SK-MEL-5 (cell line): ENCODE measurements at places on chromosomes 2 and 18.

DNA sequence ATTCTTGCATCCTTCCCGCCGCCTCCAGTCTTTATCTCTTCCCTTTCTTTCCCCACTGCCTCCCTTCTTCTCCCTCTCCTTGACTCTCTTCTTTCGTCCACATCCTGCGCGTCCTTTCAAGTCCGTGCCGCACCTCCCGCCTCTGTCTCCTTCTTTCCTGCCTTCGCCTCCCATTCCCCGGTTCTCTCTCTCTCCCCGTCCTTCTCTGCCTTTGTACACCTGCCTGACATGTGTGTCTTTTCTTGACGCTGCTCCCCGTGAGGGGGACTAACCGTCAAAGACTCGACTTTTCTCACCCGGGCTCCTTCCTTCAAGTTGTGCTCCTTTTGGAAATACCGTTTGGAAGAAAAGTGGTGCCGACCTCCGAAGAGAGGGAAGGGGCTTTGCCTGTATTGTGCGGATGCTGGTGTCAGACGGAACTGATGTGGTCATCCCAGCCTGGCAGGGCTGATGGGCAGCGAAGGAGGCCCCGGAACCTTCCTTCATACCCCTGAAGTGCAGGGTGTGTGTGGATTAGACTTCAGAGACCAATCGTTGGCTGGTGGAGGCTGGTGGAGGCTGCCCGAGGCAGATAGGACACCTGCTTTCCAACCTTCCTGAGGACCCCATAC is 879 bp downstream of the TMEM178A start:
- DNase-seq = no peak

- no peak for DNase-seq
Observed at GRCh38 chr2:27014771-27015433, 17.9 kb upstream of the TMEM214 start.

GRCh38 chr2:22079583-22079982 is 955.8 kb downstream of the TDRD15 start:
- no peak for DNase-seq

DNA sequence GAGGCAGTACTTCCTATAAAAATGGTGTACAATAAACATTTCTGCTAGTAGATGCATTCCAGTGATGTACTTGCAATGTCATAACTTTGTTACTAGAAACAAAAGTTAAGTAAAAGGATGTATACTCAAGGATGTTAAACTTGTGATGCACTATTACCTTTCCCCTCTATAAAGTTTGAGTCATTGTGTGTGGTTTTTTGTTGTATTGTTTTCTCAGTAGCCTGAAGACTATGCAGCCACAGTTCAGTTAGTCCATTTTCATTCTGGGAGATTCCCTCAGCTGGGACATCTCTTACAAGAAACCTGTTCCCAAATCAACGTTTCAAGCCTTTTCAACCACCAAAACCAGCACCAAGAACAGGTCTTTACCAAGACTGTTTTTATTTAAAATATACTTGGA is 5.6 kb downstream of the ATP5MC3 start:
- DNase-seq = no peak

DNA sequence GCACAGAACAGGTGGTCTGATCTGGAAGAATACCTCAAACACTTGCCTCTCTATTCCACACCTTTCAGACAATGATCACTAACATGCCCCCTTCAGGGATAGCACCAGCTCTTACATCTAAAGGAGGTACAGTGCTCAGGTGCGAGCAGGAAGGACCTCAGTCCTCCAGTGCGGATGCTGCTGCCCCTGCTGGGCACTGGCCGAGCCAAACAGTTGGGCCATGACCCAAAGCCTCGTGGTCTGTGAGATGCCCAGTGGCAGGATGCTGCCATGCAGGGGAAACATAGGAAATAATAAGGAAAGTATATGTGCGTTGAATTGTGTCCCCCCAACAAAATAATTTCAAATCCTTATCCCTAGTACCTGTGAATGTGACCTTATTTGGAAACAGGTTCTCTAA is 243.7 kb downstream of the NDUFA10 start:
- no peak for DNase-seq

DNA sequence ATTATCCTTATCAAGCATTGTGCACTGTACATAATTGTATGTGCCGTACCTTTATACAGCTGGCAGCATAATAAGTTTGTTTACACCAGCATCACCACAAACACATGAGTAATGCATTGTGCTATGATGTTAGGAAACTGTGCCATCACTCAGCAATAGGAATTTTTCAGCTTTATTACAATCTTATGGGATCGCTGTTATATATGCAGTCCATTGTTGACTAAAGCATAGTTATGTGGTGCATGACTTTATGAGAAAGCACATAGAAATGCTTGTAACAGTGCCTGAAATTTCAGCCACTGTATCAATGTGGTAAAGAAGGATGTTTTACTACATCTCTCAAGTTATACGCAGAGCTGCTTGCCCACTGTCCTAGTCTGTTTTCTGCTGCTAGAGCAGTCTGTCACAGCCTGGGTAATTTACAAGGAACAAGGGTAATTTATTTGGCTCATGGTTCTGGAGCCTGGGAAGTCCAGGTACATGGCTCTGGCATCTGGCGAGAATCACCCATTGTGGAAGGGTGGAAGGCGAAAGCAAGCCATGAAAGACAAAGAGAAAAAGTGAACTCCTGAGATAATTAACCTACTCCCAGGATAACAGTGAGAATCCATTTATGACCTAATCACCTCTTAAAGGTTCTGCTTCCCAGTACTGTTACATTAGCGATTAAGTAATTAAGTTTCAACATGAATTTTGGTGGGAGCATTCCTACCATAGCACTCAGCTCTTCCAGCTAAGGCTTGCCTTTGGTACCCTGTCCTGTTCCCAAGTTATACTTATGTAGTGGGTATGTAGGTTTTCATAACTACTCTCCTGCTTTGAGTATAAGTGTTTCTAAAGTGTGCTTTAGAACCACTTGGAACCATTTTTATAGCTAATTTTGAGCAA is 4.6 kb downstream of the MAP3K20 start:
- DNase-seq = no peak

GRCh38 chr2:63818271-63818670 is 23.4 kb upstream of the UGP2 start:
- no peak for DNase-seq

DNA sequence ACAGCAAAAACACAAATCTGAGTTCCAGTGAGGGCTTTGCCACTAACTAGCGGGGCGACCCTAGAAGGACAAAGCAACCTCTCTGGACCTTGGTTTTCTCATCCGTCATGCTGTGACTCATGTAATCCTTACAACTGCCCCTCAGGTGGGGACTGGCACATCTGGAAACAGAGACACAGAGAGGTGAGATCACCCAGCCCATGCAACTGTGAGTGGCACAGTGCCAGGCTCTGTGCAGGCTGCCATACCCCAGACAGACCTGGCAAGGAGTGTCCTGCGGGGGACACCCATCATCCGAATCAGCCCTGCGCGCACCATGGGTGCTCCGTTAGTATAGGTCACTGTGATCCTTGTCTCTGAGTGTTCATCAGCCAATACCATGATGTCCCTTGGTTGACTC is 198.3 kb downstream of the SMAD7 start:
- no peak for DNase-seq

- no peak for DNase-seq
Observed at GRCh38 chr2:217125014-217125413, 265.1 kb upstream of the TNP1 start.

DNA sequence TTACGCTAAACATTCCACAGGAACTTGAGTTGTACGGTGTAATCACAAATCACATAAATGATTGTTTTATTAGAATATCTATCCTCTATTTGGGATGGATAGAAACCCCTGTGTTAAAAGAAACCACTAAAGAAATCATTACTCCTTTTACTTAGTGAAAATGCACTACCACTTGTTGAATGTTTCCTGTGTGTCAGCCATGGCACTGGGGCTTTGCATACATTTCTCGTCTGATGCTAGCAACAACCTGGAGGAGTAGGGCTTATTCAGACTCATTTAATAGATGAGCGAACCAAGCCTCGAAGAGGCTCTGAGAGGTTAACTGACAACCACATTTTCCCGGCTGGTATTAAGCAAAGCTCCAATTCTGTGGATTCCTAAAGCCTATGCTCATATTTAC is 60.5 kb upstream of the PELI1 start:
- no peak for DNase-seq

GRCh38 chr2:94759211-94759610 is 112.0 kb upstream of the TEKT4 start:
- DNase-seq = peak; percentile 9

DNA sequence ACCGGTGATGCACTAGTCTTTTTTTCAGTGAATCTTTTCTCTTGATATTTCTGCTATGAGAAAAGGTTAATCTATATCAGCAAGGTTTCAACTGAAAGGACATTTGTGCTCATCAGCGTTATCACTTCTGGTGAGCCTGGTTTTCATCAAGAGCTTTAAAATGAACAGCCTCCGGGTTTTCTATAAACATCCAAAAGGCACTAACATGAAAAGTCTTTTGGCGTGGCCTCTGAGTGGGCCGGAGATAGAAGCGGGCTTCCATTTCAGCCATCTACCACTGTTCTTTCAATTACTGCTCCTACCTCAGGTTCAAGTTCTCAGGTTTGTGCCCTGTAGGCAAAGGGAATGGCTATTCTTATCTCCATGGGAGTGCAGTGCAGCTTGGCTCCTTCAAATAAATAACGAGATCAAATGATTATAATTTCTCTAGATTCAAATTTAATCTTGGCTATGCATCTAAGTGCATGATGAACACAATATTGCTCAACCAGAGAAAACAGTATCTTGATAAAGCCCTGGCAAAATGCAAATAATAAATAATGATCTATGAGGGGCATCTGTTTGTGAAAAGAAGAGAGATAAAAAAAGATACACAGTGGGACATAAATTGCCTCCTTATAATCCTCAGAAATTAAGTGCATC is 314.8 kb downstream of the CDH2 start:
- no peak for DNase-seq

GRCh38 chr18:7668392-7668791 is 101.3 kb downstream of the PTPRM start:
- DNase-seq = no peak

DNA sequence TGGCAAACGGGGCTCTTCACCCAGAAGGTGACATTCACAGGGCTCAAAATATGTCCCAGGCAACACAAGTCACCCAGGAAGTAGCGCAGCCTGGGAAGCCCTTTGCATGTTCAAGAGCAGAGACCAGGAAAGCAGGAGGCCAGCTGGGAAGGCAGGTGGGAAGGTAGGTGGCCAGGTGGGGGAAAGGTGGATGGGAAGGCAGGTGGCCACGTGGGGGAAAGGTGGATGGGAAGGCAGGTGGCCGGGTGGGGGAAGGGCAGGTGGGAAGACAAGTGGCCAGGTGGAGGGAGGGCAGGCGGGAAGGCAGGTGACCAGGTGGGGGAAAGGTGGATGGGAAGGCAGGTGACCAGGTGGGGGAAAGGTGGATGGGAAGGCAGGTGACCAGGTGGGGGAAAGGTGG is 102.7 kb downstream of the ZNF516 start:
- no peak for DNase-seq

GRCh38 chr2:223943561-223944008 is 1.6 kb downstream of the WDFY1 start:
- peak; percentile 51 for DNase-seq

DNA sequence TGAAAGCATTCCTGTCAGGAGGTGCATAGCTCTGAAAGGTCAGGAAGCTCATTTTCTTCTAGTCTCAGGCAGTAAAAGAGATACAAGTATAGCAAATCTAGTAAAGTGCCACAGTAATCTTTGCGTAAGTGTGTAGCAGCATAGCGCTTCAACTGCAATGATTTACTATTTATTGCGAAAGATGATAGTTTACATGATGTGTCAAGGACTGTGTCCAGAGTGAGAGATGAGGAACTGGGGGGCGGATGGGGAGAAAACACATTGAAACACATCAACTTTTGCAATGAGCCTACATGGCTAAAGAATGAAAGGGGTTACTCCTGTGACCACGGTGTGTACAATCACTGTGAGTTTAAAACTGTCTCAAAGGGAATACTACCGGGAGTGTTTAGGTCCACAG is 644.4 kb downstream of the GALR1 start:
- no peak for DNase-seq

GRCh38 chr18:8400825-8401224 is 208.4 kb upstream of the RAB12 start:
- no peak for DNase-seq
